ENCODE measurements at places on chromosomes 5 and 9.

- DNase-seq: no peak
Observed at GRCh38 chr5:58106754-58107410, 353.0 kb downstream of the PLK2 start.

GRCh38 chr9:34654323-34655051 lies 2.5 kb downstream of the IL11RA start:
- DNase-seq: no peak

- no peak for DNase-seq
Observed at GRCh38 chr5:97480313-97480712, 297.3 kb upstream of the RIOK2 start.

GRCh38 chr5:2750758-2751464 lies 566 bp downstream of the IRX2 start:
- no peak for DNase-seq

GRCh38 chr5:123753937-123754891 lies 242.2 kb downstream of the CSNK1G3 start:
- DNase-seq: no peak

DNA sequence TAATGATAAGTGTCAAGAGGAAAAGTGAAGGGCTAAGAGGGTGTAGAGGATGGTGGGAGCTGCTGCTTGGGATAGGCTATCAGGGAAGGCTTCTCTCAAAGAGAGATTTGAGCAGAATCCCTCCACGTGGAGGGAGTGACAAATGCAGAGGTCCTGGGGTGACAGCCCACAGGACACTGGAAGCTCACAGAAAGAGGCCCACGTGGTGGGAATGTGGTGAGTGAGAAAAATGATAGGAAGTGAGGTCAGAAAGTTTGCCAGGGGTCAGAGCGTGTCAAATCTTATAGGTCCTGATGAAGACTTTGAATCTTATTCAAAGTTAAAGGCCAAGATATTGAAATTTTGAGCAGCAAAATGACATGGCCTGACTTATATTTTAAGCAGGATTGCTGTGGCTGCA lies 125.3 kb downstream of the EGFLAM start:
- DNase-seq: no peak

DNA sequence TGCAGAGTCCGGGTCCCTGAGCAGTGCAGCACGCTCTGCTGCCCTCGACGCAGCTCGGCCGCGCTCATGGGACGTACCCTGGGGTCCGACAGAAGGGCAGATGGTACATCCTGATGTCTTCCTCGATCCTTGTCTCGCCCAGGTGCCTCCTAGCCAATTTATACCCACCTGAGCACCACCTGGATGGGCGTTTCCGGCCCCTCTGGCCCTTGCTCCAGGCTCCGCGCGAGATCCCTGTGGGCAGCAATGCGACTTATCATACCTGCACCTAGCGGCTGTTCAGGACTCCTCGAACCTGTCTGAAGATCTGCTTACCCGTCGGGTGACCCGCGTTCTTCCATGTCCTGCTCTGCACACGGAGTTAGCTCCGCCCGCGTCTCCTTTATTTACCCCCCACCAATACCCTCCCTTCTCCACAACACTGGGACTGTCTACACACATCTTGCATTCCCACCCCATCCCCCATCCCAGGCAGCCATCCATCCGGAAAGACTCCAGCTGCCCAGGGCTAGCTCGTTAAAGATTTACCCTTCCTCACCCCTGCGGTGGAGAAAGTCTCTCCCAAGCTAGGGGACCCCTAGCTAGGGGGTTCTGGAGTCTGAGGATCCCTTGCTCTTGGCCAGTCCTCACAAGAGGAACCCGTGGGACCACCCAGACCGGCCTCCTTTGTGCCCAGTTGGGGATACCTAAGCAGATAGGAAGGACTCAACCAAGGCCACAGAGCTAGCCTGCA lies at the start of gene KIF12:
Gene KIF12, minus strand, starts transcription at position 357 of the 733 bp plus-strand sequence. Its CDS starts 16 bp downstream, at position 341.
- no peak for DNase-seq

DNA sequence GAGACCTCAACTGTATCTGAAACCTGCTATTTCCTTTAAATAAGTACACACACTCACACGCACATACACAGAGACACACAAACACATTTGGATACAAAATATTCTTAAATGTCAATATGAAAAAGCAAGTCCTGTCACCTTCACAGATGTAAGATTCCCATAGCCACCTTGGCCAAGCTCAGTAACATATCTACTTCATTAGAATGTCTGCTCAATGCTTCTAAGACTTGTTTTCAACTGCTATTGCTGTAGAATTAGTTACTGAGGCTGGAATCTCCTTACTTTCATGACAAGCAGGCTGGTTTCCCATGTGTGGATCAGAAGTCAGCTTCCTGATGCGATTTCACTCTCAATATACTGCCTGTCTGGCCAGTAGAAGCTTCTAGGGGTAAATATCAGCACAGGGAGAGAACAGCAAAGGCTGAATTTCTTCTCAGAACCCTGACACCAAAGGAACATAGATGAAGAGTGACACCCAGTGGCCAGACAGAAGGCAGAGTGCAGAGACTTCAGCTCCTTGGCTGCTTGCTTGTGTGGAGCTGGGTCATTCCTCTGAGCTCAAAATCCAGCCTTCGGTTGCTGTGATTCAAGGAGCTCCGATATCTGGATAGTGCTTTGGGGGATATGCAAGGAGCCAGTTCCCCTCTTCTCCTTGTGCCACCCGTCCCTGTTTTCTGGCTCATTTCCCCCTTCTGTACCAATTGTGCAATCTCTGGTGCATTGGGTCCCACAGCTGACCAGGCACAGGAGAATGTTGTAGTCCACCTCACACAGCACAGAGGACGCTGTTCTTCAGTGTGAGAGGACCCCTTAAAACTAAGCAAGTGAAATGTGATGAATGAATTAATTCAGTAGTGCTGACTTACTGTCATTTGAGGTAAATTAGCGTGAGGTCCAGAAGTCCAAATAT lies 26.6 kb upstream of the ABLIM3 start:
- DNase-seq: peak; percentile 72

DNA sequence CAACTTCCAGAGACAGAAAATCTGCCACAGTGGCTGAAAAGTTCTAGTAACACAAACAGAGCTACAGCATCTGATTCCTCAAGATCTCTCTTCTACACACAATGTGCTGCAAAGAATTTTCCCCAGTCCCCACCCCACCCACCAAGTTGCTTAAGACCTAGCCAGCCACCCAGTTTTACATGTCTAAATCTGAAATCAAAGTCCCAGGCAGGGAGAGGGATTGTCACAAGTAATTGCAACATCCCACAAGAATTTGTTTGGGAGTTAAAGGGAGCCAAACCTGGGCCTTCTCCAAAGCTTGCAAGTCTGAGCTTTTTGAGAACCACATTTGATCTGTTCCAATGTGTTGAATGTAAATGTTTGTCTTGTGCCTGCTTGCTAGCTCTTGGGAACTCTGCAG lies 15.5 kb downstream of the IGIP start:
- DNase-seq: no peak

DNA sequence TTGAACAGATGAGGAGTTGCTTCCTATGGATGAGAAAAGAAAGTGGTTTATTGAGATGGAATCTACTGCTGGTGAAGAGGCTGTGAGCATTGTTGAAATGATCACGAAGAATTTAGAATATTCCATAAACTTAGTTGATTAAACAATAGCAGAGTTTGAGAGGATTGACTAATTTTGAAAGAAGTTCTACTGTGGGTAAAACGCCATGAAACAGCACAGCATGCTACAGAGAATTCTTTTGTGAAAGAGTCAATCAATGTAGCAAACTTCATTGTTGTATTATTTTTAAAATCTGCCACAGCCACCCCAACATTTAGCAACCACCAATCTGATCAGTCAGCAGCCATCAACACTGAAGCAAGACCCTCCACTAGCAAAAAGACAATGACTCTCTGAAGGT lies 309.1 kb downstream of the SPOCK1 start:
- DNase-seq: no peak

DNA sequence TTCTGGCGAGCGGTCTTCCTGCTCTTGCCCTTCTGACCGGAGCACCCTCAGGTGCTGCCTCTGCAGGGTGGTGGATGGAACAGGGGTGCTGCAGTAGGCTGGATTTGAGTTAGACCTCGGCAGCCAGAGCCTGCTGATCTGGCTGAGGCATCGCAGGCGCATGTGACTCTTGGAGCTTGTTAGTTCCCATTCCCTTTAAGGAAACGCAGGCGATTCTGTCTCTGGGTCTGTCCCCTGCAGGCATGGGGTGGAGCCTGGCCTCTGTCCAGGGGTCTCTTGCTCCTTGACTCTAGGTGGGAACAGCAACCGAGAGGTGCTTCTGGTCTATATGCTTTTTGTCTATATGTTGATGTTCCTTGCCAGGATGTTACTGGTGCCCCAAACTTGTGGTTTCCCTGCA lies 3.1 kb downstream of the WNK2 start:
- no peak for DNase-seq

DNA sequence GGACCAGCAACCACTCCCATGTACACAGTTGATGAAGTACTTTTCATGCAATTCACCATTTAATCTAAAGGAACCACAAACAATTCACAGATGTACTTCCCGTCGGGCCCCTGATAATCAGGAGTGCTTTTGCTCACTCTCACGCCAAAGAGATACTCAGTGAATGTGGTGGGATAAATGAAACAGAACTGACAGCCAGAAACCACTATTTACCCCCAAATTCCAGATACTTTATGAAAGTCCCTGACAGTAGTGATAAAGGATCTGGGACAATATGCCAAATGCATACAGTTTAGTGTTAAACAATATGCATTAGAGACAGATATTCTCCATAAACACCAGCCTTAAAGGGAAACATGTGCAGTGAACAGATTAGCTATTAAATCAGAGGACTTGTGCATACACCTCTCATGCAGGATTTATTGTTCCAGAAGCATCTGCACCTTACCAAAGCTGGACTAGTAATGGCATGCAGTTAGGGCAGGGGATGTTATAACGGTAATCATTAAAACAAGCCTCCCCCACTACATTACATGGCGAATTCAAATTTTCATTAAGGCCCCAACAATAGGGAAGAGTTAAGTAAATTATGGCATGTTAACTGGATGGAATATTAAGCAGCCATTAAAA lies 74.0 kb upstream of the SLC25A51 start:
- no peak for DNase-seq

DNA sequence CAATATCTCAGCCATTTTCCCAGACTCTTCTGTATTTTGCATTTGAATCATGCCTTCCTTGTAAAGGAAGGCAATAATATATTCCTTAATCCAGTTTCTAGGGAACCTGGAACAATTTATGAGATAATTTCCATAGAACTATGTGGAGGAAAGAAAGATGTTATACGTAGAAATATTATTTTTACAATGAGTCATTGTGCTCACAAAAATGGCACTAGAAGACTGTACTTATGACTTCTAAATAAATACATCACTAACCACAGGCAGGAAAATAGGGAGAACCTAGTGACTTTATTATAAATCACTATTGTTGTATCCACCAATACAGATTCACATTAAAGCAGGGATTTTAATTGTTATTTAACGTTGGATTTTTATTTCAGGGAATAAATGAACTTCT lies 87.6 kb downstream of the FBXO38 start:
- no peak for DNase-seq

DNA sequence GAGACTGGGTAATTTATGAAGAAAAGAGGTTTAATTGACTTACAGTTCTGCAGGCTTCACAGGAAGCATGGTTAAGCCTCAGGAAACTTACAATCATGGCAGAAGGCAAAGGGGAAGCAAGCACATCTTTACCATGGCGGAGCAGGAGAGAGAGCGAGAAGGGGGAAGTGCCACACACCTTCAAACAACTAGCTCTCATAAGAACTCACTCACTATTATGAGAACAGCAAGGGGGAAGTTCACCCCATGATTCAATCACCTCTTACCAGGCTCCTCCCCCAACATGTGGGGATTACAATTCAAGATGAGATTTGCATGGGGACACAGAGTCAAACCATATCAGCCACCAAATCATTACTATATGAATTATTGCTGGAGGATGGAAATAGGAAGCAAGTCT lies 30.3 kb upstream of the STX17 start:
- peak; percentile 22 for DNase-seq

DNA sequence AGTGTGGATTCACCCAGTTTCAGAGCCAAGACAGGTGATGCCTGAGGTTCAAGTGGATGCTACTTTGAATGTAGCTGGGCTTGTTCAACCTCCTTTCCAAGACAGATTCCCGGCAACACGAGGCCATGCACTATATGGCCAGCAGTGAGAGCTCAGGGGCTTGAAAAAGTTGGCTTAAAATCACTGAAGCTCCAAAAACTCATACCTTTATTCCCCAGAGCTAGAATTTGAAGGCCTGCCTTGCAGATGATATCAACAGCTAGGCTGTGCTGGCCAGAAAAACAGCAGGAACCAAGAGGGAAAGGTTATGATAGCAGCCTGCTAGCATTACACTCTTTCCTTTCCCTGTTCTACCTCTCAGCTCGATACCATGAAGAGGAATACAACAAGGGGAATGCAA lies 120.2 kb upstream of the DAB2 start:
- DNase-seq: no peak

DNA sequence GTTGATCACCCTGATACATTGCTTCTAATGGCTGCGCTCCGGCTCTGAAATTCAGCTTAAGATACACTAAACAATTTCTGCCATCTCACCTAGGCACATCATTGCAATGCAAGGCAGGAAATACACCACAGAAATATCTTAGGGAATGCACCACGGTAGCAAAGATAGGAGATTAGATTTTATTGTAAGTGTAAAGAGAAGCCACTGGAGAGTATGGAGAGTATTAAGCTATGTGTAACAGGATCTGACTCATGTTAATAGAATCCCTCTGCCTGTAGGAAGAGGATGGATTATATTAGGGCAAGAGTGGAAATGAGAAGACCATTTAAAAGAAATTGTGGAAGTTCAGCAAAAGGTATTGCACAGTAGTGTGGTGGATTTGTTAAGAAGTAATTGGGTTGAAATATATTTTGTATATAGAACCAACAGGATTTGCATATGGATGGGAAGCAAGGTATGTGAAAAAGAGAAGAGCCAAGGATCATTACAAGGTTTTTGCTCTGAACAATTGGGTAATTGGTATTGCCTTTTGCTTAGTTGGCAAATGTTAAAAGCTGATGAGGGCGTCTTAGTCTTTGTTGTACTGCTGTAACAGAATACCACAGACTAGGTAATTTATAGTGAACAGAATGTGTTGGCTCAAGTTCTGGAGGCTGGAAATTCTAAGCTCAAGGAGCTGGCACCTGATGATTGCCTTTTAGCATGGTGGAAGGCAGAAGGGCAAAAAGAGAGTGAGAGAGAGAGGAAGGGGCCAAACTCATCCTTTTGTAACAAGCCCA lies 636.1 kb downstream of the PSAT1 start:
- DNase-seq: no peak

DNA sequence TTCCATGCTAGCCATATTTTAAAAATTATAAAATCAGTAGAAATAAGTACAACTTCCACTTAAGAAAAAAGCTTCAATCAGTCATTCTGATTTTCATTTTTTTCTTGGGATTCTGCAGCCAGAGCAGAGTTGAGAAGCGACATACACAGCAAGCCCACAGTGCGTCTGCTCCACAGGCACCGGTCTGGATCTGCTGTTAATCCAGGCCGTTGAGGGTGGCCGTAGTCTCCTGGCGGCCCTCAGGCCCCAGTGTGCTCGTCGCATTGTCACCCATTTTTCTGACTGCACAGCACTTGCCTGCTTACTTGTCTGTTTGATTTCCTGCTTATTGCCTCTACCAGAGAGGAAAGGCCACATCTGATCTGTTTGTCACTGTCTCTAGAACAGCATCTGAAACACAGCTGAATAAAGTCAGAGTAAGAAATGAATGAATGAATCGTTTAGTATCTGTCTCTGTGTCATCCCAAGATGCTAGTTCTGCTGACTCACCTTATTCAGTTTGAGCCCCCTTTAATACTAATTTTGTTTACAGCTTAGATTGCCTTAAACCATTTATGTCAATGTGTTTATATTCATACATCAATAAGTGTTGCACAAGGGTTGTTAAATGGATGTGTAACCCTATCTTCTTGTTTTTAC lies 11.6 kb upstream of the ASPN start:
- no peak for DNase-seq

GRCh38 chr9:121782514-121783110 lies 131.2 kb downstream of the DAB2IP start:
- DNase-seq: no peak

All from KBM-7 (cell line).